Umbilical cord (tissue), 2 donors: ENCODE measurements at places on chromosomes 3 and 15.

DNA sequence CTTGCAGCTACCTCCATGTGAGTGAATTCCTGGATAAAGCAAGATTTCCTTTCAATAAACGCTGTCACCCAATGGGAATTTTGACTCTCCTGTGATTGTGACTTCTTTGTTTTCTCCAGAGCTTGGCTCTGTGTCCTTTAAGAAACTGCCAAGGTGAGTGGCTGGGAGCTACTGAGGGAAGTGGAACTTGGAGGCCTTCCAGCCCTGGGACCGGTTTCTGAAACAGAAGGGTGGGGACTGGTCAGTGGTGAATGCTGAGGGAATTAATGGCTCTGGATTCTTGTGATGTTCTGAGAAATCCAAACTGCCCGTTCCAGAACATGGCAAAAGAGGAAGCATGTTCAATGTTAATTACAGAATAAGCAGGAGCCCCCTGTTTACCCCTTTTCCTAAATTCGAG lies 41.1 kb upstream of the MYZAP start:
- DNase-seq: no peak

- no peak for DNase-seq
Observed at GRCh38 chr3:38001456-38002081, 11.0 kb downstream of the VILL start.

- DNase-seq: no peak
Observed at GRCh38 chr3:41668379-41668778, 293.5 kb downstream of the ULK4 start.

DNA sequence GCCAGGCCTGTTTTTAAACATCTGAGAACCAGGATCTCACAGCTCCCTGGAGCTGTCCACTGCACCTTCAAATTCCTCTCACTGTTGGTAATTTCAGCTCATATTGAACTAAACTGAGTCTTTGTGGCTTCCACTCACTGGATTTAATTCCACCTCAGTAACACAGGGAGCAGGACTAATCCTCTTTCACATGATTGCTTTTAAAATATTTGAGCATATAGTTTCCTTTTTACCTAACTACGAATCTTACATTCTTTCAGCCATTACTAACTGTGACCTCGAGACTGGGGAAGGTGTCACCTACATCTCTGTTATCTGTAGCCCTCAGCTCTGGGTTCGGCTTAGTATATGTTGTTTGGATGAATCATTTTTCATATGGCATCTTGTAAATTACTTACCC lies 194.3 kb upstream of the C2CD4B start:
- DNase-seq: no peak

- no peak for DNase-seq
Observed at GRCh38 chr15:100207053-100207452, 134.7 kb downstream of the ADAMTS17 start.

DNA sequence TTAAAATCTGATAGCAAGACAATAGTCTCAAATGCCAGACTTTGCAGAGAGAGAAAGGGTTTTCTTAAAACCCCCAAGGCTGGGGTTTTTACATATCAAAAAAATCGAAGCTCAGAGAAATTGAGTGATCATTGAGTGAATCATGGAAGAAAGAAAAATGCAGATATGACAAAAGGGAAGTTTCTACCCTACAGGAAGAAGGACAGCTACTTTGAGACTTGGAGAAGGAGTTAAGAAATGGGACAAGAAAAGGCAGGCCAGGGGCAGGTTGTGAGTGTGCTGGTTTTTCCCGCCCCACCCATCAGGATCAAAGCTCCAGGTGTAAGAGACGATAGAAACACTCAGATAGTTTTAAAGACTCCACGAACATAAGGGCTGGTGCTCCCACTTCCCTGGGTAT lies 18.6 kb downstream of the TMEM158 start:
- DNase-seq: no peak

DNA sequence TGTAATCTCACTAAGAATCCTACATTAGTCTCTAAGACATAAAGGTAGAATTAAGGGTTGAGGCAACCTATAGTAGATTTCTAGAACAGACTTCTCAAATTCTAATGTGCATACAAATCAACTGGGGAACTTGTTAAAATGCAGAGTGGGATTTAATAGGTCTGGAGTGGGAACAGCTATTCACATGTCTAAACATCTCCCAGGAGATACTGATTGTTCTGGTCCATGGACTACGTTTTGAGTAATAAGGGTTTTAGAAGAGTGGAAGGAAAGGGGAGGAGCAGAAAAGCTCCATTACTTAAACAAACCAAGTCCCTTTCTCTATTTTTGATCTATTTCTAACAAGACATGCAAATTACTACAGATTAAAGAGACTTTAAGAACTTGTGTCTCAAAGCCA lies 524.8 kb downstream of the TUSC7 start:
- DNase-seq: no peak

DNA sequence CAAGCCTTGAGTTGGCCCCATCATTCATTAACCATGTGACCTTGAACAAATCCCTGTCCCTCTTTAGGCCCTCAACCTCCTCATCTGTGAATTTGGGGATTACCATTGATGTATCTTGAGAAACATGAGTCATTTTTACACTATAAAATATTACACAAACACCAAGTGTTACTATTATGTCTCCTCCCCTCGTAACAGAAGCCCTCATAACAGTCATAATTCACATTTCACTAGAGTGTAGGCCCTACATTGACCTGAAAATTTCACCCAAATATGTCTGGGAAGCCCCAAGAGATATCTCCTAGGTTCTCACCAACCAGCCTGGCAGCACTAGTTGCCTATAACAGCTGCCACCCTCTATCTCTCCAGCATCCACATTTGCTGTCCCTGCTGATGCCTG lies 15.8 kb upstream of the SLC6A1 start:
- DNase-seq: no peak

- DNase-seq: no peak
Observed at GRCh38 chr3:106850437-106850836, 526.8 kb upstream of the CCDC54 start.

- DNase-seq: no peak
Observed at GRCh38 chr15:26126070-26126469, 262.9 kb upstream of the ATP10A start.

GRCh38 chr15:76664895-76665294 lies 240.2 kb downstream of the SCAPER start:
- no peak for DNase-seq

DNA sequence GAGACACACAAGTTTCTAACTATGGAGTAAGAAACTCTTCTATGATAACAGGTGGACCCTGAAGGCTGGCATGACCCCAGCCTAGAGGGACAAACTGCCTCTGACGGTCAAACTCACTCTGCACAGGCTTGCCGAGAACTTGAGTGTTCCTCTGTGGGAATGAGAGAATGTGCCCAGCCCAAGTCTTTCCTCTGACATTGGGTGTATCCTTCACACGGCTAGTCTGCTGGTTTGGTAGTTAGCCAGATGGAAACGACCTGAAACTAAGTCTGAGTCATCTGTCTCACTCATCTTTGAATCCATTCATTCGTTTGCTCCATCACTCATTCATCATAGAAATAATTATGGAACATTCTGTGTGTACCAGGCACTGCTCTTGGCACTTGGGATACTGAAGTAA lies 198.4 kb downstream of the ATP10A start:
- no peak for DNase-seq

DNA sequence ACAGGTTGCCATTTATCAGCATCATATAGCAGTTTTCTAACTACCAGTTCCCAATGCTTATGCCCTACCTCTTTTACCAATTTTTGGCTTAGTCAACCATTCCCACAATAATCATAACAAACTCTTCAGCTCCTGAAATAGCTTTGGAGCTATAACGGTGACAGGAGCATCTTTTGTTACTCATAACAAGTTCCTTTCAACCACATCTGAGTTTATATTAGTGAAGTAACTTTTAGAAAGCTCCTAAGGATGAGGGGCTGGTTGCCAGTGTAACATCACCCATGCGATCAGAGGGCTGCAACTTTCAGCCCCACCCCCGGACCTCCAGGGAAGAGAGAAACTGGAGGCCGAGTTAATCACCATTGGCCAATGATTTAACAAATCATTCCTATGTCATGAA lies 495.3 kb upstream of the RASGRP1 start:
- DNase-seq: no peak

- no peak for DNase-seq
Observed at GRCh38 chr15:26015516-26016075, 152.5 kb upstream of the ATP10A start.

DNA sequence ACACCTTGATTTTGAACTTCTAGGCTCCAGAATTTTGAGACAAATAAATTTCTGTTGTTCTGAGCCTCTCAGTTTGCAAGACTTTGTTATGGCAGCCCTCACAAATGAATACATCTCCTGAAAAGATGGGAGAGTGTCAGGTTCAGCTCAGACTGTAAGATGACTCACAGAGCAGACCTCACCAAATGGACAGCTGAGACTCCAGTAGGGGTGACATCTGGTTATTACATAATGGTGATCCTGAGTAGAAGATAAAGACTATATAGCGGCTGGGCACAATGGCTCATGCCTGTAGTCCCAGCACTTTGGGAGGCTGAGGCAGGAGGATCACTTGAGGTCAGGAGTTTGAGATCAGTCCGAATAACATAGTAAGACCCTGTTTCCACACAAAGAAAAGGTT lies 26.2 kb upstream of the MTMR14 start:
- no peak for DNase-seq

- DNase-seq: no peak
Observed at GRCh38 chr15:63892794-63893441, 59.2 kb upstream of the HERC1 start.

DNA sequence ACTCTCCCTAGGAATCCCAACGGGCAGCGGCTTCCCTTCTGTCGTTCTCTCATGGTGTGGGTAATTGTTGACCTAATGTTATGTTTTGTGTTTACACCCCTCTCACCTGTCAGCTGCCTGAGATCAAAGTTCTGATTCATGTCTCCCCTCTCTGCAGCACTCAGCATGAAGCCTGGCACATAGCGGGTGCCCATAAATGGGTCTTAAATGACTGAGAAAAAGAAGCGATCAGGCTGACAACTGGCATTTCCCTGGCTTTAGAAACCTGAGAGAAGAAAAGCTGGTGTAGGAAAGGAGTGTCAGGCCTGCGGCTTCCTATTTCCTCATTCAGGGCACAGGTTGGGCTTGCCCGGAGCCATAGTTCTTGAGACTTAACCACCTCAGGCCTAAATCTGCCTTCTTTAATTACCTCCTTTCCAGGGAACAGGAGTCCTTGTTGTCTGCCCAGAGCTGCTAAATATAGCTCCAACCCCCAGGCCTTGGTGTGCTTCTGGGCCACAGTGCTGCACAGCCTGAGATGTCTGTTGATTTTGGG lies 31.8 kb downstream of the LPP start:
- DNase-seq: no peak

GRCh38 chr15:70029297-70029701 lies 68.4 kb downstream of the TLE3 start:
- DNase-seq: no peak

- peak; percentile 40 for DNase-seq
Observed at GRCh38 chr3:197335428-197336132, 37.2 kb upstream of the DLG1 start.

GRCh38 chr3:122443090-122443489 lies 27.2 kb upstream of the WDR5B start:
- DNase-seq: no peak

GRCh38 chr15:68303134-68303533 lies 25.6 kb downstream of the FEM1B start:
- DNase-seq: no peak

DNA sequence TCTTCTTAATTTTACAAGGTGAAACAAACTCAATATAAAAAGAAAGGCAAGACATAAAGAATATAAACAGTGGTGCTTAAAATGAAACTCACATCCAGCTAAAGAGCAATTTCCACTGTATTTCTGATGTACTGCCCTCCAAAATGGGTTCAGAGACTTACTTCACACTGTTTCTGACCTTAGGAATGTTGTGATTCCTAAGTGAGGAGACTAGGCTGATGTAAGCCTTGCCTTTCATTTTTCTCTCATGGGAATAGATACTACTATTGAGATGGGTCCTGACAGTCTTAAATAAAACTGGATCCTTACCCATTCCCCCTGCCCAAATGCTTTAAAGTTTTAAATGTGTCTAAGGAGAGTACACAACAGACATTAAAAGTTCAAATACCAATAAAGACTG lies 86.9 kb downstream of the CBLB start:
- no peak for DNase-seq

DNA sequence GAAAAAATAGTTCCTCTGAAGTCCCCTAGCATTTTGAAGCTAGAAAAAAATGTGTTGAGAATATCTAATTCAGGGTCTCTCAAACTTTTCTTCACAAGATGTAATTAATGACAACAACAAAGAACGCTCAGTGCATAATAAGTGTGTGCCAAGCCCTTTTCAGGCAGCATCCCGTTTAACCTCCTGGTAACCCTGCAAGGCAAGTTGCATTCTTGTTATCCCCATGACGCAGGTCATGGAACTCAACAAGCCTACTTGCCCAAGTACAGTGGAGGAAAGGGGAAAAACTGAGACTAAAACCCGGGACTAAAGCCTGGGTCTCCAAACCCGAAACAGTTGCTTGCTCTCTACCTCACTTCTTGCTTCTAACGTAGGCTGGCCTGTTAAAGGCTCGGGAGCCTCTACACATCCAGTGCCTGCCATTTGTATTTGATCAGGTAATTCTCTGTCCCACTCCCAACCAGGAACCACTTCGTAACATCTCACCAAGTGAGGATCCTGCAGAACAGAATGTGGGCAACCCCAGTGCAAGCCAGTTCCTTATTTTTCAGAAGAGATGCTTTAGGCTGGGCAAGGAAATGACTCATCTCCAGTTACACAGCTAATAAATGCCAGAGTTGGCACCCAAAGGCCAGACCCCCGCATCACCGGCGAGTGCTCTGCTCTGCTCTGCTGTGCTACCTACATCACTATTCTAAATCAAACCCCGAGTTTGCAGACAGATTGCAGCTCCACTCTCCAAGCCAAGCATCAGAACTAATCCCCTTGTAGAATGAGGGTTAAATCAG lies 28.3 kb downstream of the LMCD1 start:
- DNase-seq: no peak

DNA sequence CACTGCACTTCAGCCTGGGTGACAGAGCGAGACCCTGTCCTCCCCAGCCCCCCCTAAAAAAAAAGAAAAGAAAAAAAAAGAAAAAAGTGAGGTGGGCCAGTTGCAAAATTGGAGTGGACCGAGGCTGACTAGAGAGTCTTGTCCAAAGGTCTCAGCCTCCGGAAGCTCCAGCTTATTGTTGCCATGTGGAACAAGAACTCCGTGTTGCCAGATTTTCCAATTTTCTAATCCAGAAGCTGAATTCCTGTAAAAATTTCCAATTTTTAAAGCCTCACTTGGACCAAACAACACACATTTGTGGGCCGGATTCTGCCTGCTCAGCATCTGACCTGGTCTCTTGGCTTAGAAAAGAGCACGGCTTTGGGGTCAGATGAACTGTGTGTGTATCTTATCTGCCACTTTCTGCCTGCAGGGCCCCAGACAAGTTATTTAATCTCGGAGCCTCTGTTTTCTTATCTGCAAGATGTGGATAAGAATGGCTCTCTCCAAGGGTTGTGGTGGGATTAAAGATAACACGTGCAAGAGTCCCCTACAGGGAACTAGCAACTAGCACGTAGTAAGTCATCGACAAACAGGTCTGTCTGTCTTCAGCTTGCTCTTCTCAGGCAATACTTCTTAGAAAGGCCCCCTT lies 73.7 kb upstream of the TLE3 start:
- peak; percentile 92 for DNase-seq
